NCI-H1092 treated with DMSO at 0.1 percent for 48 hours (cell line): ENCODE measurements at places on chromosomes 3 and 15.
A peak's percentile ranks its signal among the peaks of the same experiment; 100 is the strongest.

- no peak for DNase-seq
These were observed 975 bp downstream of the PCSK6 start for GRCh38 chr15:101488300-101489164.

DNA sequence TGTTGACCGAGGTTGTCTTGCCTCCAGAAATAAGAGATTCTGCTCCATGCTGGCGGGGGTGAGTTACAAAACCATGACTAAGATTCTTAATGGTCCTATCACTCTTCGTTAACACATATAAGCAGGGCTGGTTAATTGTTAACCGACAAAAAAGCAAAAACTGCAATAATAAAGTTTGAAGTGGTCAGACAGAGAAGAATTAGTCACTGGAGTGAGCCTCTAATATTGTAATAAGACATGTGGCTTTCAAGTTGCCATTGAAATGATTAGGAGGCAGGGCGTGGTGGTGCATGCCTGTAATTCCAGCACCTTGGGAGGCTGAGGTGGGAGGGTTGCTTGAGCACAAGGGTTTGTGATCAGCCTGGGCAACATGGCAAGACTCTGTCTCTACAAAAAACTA lies 78.4 kb upstream of the NR2F2 start:
- no peak for DNase-seq

DNA sequence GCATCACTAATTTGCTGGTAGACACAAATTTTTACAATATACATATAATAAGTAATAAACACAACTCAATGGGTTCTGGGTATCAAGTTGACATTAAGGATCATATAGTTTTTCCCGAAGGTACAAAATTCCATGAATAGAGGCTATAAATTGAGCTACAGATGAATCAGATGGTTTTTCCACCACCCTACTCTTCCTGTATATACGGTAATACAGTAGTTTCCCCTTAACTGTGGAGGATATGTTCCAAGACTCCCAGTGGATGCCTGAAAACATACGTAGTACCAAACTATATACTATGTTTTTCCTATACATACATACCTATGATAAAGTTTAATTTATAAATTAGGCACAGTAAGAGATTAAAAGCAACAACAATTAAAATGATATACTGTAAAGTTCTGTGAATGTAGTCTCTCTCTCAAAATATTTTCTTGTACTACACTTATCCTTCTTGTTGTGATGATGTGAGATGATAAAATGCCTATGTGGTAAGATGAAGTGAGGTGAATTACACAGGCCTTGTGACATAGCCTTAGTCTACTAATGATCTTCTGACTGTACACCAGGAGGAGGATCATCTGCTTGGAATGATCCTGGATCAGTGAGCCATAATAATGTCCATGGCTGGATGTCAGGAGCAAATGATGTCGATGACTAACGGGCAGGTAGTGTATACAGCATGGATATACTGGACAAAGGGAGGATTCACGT lies 116.7 kb downstream of the NR1I2 start:
- no peak for DNase-seq

DNA sequence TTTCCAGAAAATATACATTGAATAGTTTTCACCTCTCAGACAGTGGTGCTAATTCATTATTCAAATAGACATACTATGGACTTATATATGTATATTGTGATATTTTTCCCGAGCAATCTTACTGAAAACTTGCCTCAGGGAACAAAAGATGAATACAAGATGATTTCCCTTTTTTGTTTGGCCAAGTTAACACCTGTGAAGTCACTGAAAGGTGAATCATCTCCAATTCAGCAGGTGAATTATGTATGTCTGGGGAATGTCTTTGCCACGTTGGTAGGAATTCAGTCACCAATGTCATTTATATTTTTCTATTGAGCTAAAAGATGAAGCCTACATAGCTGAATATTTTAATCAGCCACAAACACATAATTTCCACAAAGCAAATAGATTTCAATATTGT lies 88.2 kb downstream of the GPR156 start:
- no peak for DNase-seq

- no peak for DNase-seq
These were observed 407.1 kb downstream of the LSAMP start for GRCh38 chr3:116037954-116038911.

DNA sequence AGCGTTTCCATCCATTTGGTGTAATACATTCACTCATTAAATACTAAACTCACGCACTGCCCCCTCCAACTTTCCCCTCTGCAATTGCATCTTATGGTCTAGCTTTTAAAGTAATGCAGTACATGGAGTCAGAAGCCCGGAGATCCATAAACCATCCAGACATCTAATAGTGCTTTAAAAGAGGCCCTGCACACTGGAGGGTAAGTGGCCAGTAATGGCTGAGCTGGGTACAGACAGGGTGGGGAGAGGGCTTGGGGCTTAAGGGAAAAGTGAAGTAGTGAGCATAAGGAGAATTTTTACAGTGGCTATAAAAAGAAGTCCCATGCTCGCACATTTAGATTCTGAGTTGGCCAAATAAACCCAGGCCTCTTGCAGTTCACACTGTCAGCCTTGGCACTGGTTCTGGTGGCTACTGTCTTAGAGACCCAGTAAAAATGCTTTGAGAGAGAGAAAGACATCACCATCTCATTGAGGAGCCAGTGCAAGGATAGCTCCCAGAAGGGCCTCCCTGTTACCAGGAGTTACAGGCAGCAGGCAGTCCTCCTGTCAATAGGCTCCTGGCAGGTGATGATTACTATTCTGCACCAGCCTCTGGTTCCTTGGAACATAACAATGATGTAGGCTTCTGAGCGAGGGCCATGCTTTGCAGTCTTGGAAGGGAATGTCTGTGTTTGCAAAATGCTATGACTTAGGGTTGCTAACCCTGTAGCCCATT lies 112.6 kb upstream of the NEO1 start:
- no peak for DNase-seq

DNA sequence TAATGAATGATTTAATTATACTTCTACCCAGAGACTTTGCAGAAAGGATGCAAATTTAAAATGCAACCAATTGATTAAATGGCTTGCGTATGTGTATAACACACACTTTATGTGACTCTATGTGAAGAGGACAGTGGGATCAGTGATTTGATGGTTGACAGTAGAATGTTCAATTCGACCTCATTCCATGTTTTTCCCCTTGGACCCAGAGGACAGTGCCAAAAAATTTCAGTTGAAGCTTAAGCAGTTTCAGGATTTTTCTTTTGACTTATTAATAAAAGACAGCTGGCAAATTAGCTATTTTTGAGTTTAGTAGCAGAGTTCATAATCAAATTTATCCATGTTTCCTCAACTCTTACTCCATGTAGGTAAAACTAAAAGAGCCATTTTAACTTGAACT lies 742.4 kb upstream of the NR2F2 start:
- DNase-seq = no peak

- no peak for DNase-seq
These were observed 44.3 kb upstream of the UBE2E1 start for GRCh38 chr3:23761440-23761896.

GRCh38 chr3:69699183-69699582 lies 40.1 kb upstream of the MITF start:
- no peak for DNase-seq

DNA sequence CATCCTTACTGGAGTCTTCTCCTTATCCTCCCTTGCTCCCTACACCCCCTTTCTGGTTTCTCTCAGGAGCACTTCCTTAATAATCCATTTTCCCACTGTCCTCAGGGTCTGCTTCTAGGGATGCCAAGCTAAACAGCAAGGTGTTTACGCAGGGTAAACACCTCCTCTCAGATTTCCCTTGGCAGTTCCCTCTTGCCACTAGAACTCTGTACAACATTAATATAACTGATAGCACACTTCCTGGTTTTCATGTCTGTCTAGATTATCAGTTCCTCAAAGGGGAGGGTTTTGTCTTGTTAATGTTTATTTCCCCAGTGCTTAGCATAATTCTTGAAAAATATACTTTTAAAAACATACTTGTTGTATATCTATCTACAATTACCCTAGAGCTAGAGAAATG lies 118.0 kb upstream of the SLC24A5 start:
- DNase-seq = peak; percentile 47

- DNase-seq = no peak
These were observed 3.8 kb downstream of the NCEH1 start for GRCh38 chr3:172707030-172707429.

- DNase-seq = no peak
These were observed 73.5 kb downstream of the PPM1L start for GRCh38 chr3:160829486-160830009.

DNA sequence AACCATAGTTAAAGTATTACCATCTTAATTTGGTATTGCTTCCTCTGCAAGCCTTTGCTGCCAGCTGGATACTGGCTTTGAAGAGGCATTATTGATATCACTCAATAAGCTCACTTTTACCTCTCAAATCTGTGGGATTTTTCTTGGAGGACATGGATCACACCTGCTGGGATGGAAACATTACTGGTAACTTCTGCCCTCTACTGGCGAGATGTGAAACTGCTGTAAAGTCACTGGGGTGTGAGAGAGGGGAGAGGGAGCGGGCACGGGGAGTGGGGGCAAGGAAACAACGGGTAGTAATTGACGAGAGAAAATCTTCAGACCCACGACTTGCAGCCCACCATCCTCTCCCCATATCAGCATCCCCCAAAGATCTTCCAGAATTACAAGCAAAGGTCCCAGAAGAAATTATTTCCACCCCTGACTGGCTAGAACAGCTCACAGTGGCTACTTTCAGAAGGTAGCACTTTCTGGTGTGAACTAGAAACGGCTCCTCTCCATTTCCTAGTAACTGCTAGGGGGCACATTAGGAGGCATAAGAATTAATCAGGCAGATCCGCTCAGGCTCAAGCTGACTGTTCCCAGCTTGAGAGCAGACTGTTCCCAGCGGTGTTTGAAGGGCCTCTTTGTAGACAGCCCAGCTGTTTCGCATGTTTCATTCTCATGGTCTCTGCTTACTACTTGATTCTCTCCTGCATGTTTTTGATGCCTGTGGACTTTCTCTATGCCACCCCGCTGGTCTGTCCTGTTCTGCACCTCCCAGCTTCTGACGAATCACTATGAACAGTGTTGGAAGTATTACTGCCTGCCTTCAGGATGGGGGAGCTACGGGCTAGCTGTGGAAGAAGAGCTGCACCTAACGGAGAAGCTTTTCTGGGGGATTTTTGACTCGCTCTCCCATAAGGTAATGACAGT lies 230.4 kb upstream of the CHRM5 start:
- DNase-seq = peak; percentile 5

- DNase-seq = no peak
These were observed 78.2 kb downstream of the CCNL1 start for GRCh38 chr3:157081626-157082210.

- peak; percentile 14 for DNase-seq
These were observed 112.9 kb downstream of the SEC22A start for GRCh38 chr3:123314359-123315270.

GRCh38 chr3:99957151-99957796 lies 139.6 kb downstream of the CMSS1 start:
- no peak for DNase-seq

- DNase-seq = no peak
These were observed 19.9 kb upstream of the DPH6 start for GRCh38 chr15:35565901-35566300.

GRCh38 chr15:81337713-81338157 lies 13.8 kb upstream of the STARD5 start:
- DNase-seq = no peak

GRCh38 chr15:96276438-96277210 lies 53.9 kb upstream of the NR2F2 start:
- no peak for DNase-seq

DNA sequence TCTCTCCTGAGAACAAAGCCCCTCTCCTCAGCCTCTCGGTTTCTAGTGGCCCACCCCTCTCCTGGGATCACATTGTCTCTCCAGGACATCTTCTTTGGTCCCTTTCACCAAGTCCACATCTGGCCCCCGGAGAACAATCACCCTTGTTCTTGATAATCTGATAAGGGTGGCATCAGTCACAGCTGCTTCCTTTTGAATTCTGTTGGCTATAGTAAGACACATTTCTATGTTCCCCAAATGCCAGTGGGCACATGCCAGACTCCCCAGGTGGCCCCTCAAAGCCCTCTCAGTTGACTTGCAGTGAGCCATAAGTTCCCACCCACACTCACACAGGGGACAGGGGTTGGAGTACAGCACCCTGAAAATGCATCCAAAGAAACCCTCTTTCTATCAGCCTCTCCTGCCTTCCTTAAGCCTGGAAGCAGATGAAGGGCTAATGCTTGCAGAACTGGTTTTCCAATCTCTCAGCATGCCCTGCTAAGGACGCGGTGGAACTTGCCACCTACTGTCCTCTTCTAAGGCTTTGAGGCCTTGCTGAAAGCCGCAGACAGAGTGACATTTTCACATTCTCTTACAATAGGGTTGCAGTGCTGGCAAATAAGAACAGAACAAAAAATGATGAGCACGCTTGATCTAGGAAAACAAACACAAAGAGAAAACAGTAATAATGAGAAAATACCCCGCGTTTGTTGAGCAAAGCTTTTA lies 101.3 kb upstream of the SLCO3A1 start:
- no peak for DNase-seq

- DNase-seq = no peak
These were observed 54.4 kb downstream of the ANXA2 start for GRCh38 chr15:60343221-60343970.

DNA sequence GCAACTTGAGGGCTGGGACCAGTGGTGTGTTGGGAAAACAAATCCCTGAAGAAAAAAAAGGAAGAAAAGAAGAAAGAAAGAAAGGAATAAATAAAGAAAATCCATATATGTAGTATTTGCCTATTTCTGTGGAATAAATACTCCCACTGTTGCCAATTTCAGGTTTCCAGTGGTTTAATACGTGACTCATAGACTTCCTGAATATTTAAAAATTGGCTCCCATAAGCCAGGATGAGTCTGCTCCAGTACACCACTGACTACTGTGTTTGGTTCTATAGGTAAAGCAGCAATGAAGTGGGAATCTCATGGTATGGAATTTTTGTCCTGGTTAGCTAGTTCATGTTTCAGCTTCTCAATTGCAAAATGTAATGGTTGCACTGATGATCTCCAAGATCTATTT lies 31.6 kb downstream of the PYDC2 start:
- no peak for DNase-seq
